Suprapubic skin (tissue), 4 donors: ENCODE measurements at places on chromosomes 3 and 15.
A peak's percentile ranks its signal among the peaks of the same experiment; 100 is the strongest.

GRCh38 chr3:107441617-107442016 is 64.4 kb downstream of the CCDC54 start:
- H3K4me1 ChIP-seq: no peaks in the 10 kb centered on the region
- H3K27ac ChIP-seq: no peak overlapping the region
- DNase-seq: no peak
- no peak overlapping the region for H3K4me3 ChIP-seq
- no peaks in the 10 kb centered on the region for H3K36me3 ChIP-seq
- H3K27me3 ChIP-seq: no peaks in the 10 kb centered on the region

- H3K36me3 ChIP-seq: no peaks in the 10 kb centered on the region
- no peak overlapping the region for H3K27ac ChIP-seq
- H3K4me3 ChIP-seq: no peak overlapping the region
- no peaks in the 10 kb centered on the region for H3K27me3 ChIP-seq
- no peak for DNase-seq
Observed at GRCh38 chr3:142853270-142854168, 35.4 kb downstream of the PCOLCE2 start.

- H3K4me3 ChIP-seq: no peak overlapping the region
- no peak for DNase-seq
- no peaks in the 10 kb centered on the region for H3K36me3 ChIP-seq
- H3K27me3 ChIP-seq: no peaks in the 10 kb centered on the region
Observed at GRCh38 chr3:188124184-188124583, 29.8 kb upstream of the LPP start.

DNA sequence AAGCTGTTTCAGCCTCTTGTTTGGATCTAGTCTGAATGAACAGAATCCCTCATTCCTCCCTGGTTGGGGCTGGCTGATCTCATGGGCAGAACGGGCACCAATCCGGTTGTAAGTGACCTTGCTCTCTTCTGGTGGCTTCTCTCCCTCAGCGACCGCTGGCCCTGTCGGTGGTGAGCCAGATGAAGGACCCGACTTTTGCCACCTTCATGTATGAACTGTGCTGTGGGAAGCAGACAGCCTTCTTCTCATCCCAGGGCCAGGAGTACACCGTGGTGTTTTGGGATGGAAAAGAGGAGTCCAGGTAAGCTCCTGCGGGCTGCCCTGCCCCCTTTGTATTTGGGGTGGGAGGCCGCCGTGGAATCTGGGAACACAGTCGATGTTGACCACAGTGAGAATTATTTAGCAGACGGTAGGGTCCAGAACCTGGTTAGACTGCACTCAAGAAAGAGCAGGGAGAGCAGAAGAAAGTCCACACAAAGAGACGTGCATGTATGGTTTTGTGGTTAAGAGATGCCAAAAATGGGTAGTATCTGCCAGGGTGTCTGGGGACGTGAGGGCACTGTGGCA is 138.8 kb downstream of the LRRK1 start:
- peaks cover 92% of the 10 kb centered on the region for H3K36me3 ChIP-seq
- no peaks in the 10 kb centered on the region for H3K27me3 ChIP-seq

DNA sequence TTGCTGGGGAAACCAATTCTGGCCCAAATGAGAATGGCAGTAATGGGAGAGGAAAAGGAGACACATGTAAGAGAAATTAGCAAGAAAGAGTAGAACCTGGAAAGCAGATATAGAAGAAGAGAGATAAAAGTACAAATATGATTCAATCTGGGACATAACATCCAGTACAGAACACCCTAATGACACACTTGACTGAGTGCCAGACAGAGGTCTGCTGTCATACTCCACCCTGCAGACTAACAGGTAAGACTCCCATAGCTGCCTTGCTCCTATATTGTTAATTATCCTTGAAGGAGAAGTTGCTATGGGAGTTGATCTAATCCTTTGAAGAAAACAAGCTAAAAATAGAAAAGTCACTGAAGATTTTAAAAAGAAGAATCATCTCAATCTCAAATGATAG is 21.1 kb downstream of the CCPG1 start:
- H3K27me3 ChIP-seq: no peaks in the 10 kb centered on the region
- H3K4me1 ChIP-seq: no peaks in the 10 kb centered on the region
- H3K27ac ChIP-seq: no peak overlapping the region
- peaks cover 30% of the 10 kb centered on the region for H3K36me3 ChIP-seq

GRCh38 chr3:9290566-9290965 is 41.1 kb upstream of the SRGAP3 start:
- H3K27me3 ChIP-seq: no peaks in the 10 kb centered on the region
- H3K27ac ChIP-seq: no peak overlapping the region
- H3K36me3 ChIP-seq: no peaks in the 10 kb centered on the region
- no peak overlapping the region for H3K4me3 ChIP-seq
- no peak for DNase-seq

GRCh38 chr3:15305359-15305844 is 27.0 kb downstream of the SH3BP5 start:
- H3K4me3 ChIP-seq: no peak overlapping the region
- H3K27me3 ChIP-seq: no peaks in the 10 kb centered on the region
- peaks cover 12% of the 10 kb centered on the region for H3K36me3 ChIP-seq
- H3K27ac ChIP-seq: no peak overlapping the region
- no peak for DNase-seq

GRCh38 chr3:163518065-163518464 is 1560.2 kb downstream of the SI start:
- no peak overlapping the region for H3K27ac ChIP-seq
- no peaks in the 10 kb centered on the region for H3K4me1 ChIP-seq
- no peak overlapping the region for H3K4me3 ChIP-seq
- H3K36me3 ChIP-seq: no peaks in the 10 kb centered on the region
- no peak for DNase-seq
- H3K27me3 ChIP-seq: no peaks in the 10 kb centered on the region

GRCh38 chr3:27615555-27615954 is 106.6 kb downstream of the EOMES start:
- H3K4me3 ChIP-seq: no peak overlapping the region
- H3K4me1 ChIP-seq: no peaks in the 10 kb centered on the region

DNA sequence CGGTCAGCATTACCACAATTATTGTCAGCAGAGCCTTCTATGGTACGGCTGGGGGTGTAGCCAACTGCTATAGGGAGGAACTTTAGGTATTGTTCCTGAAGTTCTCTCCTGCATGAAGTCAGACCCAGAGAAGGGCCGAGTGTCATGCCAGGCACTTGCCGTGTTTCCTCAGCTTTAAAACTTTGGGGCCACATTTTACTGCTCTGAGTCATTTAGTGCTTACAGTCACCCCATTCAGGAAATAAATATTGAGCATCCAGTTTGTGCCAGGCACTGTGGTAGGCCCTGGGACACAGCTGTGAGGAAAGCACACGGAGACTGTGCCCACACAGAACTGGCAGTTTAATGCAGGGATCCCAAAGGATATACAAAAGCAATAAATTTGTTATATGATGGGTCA is 54.5 kb upstream of the APEH start:
- DNase-seq: no peak
- no peaks in the 10 kb centered on the region for H3K4me1 ChIP-seq
- H3K36me3 ChIP-seq: no peaks in the 10 kb centered on the region
- H3K4me3 ChIP-seq: no peak overlapping the region

DNA sequence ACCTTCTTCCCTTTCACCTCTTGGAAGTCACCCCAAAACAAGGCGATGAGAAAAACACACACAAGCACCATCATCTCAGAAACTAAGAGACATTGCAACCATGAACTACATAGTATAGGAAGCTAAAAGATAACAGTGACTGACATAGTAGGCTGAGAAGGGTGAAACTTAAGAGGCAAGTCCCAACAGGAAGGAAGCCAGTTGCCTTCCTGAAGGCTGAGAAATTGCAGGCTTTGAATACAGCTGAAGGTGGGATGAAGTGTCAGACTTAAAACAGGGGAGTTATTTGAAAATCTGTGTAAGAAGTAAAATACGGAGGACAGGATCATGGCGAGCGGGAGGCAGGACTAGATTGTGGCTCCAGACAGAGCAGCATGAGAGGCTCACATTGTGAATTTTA is 27.8 kb downstream of the SLC27A2 start:
- H3K27ac ChIP-seq: no peak overlapping the region
- no peaks in the 10 kb centered on the region for H3K27me3 ChIP-seq

DNA sequence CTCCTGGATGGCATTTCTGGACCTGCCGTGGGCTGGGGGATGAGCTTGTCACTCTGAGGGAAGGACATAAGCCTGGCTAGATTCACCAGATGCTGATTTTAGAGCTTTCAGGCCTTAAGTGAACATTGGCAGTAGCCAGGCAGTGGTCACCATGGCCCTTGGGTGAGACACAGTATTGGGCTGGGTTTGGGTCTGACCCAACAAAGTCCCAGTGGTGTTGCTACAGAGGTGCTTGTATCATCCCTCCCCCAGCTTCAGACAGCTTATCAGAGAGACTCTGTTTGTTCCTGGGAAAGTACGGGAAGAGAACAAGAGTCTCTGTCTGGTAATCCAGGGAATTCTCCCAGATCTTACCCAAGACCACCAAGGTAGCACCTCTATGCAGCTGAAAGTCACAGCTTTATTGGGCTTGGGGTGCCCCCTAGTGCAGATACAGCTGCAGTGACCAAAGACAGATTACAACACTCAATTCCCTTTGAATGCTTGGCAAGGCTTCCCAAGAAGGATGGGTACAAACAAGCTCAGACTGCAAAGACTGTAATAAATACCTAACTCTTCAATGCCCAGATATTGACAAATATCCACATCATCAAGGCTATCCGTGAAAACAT is 9.8 kb upstream of the RUVBL1 start:
- DNase-seq: no peak
- no peak overlapping the region for H3K27ac ChIP-seq
- H3K36me3 ChIP-seq: no peaks in the 10 kb centered on the region
- no peaks in the 10 kb centered on the region for H3K27me3 ChIP-seq

- H3K4me1 ChIP-seq: no peaks in the 10 kb centered on the region
- no peak for DNase-seq
- H3K4me3 ChIP-seq: no peak overlapping the region
- no peaks in the 10 kb centered on the region for H3K27me3 ChIP-seq
- H3K36me3 ChIP-seq: no peaks in the 10 kb centered on the region
Observed at GRCh38 chr15:55530861-55531313, 22.9 kb upstream of the DNAAF4 start.

GRCh38 chr15:94174399-94174802 is 57.0 kb upstream of the MCTP2 start:
- H3K4me1 ChIP-seq: no peaks in the 10 kb centered on the region
- no peak for DNase-seq
- H3K27me3 ChIP-seq: no peaks in the 10 kb centered on the region
- no peak overlapping the region for H3K27ac ChIP-seq

- no peaks in the 10 kb centered on the region for H3K4me1 ChIP-seq
- no peaks in the 10 kb centered on the region for H3K36me3 ChIP-seq
- no peak for DNase-seq
- H3K27ac ChIP-seq: no peak within 1 kb of the TSS
- H3K27me3 ChIP-seq: peaks cover 12% of the 10 kb centered on the region
- H3K4me3 ChIP-seq: no peak within 1 kb of the TSS
Observed at GRCh38 chr15:74748322-74748946, at the start of gene CYP1A2. Gene CYP1A2, plus strand, starts transcription at chr15:74748845. Its CDS starts 894 bp downstream, at chr15:74749739.

DNA sequence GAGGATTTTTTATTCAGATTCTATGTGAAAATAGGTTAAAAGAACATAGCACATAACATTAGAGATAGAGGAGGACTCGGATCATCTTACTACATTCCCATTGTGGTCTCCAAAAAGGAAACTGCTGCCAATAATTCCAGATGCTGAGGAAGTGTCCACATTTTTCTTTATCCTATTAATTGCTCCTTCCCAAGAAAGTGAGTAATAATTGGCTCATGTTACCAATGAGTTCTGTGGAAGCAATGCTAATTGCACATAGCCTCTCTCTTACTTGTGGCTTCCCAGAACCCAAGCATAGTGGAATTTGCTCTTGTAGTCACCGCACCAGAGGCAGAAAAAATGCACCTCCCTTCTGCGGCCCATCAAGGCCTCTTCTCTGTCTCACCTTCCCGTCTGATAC is 208.4 kb downstream of the PLOD2 start:
- no peak overlapping the region for H3K4me3 ChIP-seq
- no peak for DNase-seq
- no peaks in the 10 kb centered on the region for H3K27me3 ChIP-seq
- no peaks in the 10 kb centered on the region for H3K36me3 ChIP-seq
- H3K4me1 ChIP-seq: no peaks in the 10 kb centered on the region

DNA sequence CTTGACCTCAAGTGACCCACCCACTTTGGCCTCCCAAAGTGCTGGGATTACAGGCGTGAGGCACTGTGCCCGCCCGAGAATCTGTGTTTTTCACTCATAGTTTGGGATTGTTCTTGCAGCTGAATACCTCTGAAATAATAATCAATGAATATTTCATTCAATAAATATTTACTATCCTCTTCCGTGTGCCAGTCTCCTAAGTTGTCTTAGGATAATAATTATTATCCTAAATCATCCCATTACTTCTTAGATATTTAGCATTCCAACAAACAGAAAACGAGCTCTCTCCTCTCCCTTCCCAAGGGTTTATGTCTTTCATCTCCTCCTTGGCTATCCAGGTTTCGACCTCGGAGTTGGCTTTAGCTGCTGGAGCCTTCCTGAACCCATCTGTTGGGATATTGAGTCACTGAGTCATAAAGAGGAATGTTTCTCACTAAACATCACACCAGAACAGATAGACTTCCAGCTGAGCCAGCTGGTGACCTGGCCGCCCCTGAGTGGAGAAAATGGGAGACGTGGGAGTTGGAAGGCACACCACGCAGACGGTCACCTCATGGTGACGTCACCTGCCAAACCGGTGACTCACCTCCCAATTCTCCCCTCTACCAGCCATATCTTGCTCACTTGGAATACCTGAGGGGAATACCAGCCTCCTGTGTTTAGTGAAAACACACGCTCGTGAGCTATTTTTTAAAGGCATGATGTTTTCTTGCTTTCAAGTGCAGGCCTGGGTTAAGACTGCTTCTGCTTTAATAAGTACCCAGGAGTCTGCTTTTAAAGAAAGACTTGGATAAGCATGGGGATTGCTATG is 43.9 kb downstream of the BHLHE40 start:
- H3K4me1 ChIP-seq: peaks cover 48% of the 10 kb centered on the region
- peak overlapping the region; percentile 55 for H3K27ac ChIP-seq
- no peak overlapping the region for H3K4me3 ChIP-seq
- H3K36me3 ChIP-seq: no peaks in the 10 kb centered on the region

DNA sequence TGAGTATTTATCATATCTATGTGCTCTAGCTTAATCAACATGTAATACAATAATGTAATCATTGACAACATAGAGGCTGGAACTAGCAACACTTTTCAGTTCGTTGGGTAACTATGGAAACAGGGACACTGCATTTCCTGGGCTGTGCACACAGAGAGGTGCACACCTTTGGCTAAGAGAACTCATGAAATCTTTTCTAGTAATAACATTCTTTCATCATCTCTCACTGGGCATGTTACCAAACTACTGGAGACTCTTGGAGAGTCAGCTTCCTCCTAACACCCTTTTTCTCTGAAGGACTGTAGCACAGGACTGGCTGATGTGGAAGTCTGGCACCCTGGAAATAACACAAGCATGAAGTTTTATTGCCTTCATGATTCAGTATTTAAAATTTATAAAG is 135.6 kb downstream of the KCNMB2 start:
- H3K27me3 ChIP-seq: no peaks in the 10 kb centered on the region
- DNase-seq: no peak
- H3K4me3 ChIP-seq: no peak overlapping the region
- H3K27ac ChIP-seq: no peak overlapping the region
- H3K4me1 ChIP-seq: peaks cover 7% of the 10 kb centered on the region
